ENCODE measurements at places on chromosomes 1 and 21. TPM values are rescaled to one million over a fixed set of nuclear protein-coding genes. Genes with fewer than 3 reads are reported as not detected.

DNA sequence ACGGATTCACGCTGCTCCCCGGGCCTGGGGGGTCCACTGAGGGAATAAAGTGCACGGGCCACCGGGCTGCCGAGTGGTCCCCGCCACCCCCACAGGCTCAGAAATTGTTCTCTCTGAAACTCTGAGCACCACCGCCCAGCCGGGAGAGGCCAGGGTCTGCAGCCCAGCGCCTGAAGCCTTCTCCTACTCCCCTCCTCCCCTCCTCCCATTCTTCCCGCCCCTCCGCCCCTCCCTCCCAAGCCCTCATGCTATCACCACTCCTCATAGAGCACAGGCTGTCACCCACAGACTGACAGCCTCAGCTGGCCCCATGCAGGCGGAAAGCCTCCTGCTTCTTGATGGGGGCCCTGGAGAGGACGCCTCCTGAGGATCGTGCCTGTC, 707 bp upstream of the GPR153 start:
- DNase-seq: no peak

GRCh38 chr21:42746593-42747275, 93.3 kb downstream of the PDE9A start:
- DNase-seq: no peak

- DNase-seq: no peak
Observed at GRCh38 chr1:168180148-168180524, 1.4 kb downstream of the TIPRL start.

- no peak for DNase-seq
Observed at GRCh38 chr1:51442198-51442597, 76.9 kb downstream of the EPS15 start.

DNA sequence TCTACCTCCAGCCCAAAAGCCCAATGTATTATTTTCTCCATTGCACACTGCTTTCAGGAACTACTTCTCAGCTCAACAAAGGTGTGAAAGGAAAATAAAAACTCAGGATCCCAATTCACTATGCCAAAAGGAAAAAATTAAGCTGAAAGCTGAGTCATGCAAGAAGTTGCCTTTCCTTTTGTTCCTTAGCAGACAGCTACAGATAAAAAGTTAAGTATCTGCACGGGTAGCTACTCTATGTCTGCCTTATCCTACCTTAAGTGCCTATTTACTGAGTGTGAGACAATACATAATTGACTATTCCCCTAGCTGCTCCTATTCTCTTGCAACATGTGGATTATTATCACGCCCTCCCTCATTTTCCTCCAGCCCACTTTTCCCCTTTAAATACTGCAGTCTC, 84.1 kb downstream of the ADCY10 start:
- no peak for DNase-seq

- no peak for DNase-seq
Observed at GRCh38 chr1:218079347-218079746, 205.7 kb upstream of the RRP15 start.

- DNase-seq: no peak
Observed at GRCh38 chr1:203480525-203481084, 5.0 kb downstream of the PRELP start.

GRCh38 chr1:53046930-53047329, 15.1 kb upstream of the PODN start:
- DNase-seq: no peak

- DNase-seq: no peak
Observed at GRCh38 chr1:234154320-234155251, 218.7 kb upstream of the COA6 start.

GRCh38 chr21:38999161-38999560, 184.1 kb downstream of the PSMG1 start:
- DNase-seq: no peak

- DNase-seq: no peak
Observed at GRCh38 chr1:24763671-24764070, 18.4 kb downstream of the CLIC4 start.

DNA sequence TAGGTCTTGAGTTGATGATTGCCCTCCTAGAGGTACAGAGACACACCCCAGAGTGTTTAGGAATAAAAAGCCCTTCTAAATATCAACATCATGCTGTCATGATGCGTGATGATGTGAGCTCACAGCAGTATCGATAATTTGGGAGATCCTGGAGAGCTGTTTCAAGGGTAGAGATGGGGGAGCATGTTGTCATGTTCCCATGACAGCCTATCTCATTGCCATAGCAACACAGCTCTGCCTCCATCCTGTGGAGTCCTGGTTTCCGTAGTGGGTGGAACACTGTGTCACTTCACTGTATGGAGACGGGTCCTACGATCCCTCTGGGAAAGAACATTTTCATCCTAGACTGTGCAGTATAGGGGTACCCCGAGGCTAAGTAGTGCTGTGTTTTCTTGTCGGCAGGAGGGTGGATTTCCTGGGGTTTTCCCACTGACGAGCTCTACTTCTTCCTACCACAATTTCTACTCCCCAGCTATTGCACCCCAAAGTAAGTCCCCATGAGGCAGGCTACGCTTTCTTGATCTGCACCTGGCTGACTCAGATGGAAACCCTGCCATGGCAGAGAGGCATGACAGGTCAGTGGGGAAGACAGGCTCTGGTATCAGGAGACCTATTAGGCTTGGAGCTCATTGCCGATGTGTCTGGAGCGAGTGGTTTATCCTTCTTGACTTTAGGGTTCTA, 7.2 kb downstream of the KISS1 start:
- no peak for DNase-seq

DNA sequence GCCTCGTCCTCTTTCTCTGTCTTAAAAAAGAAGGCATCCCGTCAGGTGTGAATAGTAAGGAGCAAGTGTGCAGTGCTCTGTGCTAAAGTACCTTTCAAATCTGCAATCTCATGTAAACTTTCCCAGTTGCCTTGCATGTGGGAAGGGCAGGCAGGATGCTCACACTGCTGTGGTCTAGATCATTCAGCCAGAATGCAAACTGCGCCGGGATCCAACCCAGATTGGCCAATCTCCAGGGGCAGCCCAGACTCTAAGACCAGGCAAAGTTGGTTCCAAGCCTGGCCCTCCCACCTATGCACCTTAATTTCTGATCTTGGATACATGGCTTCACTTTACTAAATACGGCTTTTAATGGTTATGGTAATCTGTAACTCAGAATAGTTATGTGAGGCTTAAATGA, 3.2 kb upstream of the MAP1LC3C start:
- no peak for DNase-seq

DNA sequence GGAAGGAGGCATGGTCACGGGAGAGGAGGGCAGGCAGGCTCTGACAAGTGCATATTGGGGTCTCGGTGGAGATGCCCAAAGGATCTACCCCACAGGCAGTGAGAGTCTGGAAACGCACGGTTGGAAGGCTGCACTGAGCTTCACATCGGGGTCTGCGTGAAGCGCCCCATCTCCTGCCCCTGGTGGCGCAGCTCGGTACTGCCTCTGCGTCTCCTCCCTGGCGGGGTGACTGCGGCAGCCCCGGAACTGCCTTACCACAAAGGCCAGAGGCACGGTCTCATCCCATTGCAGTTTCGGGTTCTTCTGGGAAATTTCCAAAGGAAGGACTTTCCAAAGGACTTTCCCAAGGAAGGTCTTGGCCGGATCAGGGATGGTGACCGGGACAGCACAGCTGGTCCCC, 69.2 kb upstream of the AJAP1 start:
- DNase-seq: no peak

The RGS13 gene
- 3.4 TPM for total RNA-seq

The ANKRD65 gene
- total RNA-seq: 5.8 TPM

The KCNT2 gene
- 31.2 TPM for total RNA-seq

The CASQ2 gene
- total RNA-seq: 75.2 TPM

The C8B gene
- not detected for total RNA-seq

The CADM3 gene
- 8.7 TPM for total RNA-seq

The CLDN17 gene
- not detected for total RNA-seq

The TLR5 gene
- 5.7 TPM for total RNA-seq

Data from urinary bladder (tissue), 4 donors.